Activated T-helper 1 cell treated with anti-CD3 and anti-CD28 coated beads, Interleukin-2, amount 50 U/mL, for 16 hours (primary cell): ENCODE measurements at places on chromosomes 2 and 18.

DNA sequence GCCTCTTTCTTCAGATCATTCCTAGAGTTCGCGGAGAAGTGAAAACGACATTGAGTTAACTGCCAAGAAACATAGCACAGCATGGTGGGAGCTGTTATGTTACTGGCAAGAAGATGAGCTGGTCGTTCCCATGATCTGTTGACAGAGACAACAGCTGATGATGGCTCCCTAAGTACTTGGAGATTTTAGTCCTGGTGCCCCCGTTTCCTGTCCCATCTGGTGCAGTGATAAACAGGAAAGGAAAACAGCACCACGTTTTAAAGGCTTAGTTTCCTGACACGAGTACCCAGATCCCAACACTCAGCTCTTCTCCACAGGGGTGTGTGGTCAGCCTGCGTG, 56.4 kb upstream of the KCNG2 start:
- no peak for DNase-seq

GRCh38 chr18:43789234-43790000, 512.1 kb upstream of the SYT4 start:
- no peak for DNase-seq

- DNase-seq: no peak
These were observed 17.2 kb upstream of the MAL start for GRCh38 chr2:95008306-95008705.

DNA sequence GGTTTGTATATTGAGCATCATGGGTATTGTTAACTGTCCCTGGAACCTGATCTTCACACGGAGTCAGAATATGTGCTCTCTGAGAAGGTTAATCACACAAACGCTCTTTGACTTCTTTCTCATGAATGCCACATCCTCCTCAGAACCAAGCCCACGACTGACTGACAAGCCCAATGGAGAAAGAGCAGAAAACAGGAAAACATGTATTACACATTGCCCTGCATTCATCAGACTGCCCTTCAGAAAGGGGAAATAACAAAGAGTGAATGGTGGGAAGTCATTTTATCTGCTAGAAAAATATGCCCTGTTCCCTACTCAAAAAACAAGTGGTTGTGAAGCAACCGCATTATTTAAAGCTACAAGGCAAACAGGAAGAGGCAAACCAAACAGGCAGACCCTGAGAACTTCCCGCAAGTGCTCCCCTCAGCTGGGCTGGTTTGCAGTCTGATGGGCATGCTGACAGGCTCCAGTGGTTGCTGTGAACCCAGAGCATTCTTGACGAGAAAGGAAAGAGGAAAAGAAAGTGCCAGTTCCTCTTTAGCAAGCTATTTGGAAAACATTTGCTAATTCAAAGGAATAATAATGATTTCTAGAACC, 172.9 kb upstream of the SETBP1 start:
- no peak for DNase-seq

GRCh38 chr2:217419055-217419671, 559.3 kb upstream of the TNP1 start:
- DNase-seq: no peak

DNA sequence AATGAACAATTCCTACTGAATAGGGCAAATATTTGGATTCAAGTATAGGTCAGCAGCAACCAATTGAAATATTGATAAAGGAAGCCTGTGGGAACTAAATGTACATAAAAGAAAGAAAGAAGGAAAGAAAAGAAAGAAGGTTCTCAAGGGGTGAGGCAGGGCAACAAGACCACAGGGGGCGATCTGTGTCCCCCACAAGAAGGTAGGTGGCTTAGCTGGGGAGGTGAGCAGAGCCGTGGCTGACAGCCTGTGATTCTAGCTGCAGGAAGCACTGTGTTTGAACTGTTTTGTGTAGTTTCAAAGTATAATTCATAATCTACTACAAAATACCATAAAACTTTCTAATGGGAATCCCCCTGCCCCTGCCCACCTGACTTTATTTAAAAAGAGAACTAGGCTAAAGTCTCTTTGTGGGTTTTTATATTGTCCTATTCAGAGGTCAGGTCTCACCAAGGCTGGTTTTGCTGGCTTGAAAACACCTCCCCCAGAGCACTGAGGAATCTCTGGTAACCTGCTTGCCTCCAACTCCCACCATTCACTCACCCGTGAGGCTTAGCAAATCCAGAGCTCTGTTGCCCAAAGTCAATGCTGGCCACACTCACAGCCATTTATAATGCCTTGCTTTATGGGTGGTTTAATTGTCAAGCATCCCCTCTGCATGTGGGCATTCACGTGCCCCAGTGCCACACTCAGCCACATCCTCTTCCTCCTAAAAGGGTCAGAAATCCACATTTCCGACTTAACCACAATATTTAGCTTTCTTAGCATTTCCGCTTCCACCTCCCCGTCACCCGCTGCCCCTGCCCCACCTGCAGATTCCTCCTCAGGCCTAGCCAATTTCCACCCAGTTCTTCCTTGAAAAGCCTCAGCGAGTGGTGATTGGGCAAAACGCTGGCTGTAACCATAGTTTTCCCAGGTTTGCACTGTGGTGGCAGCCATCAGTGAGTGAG, 36.4 kb upstream of the LMAN1 start:
- DNase-seq: no peak

- DNase-seq: no peak
These were observed 131.9 kb downstream of the GLI2 start for GRCh38 chr2:120867290-120868241.

- no peak for DNase-seq
These were observed 34.2 kb downstream of the VWA3B start for GRCh38 chr2:98121149-98121548.

GRCh38 chr2:128292599-128293425, 25.9 kb downstream of the HS6ST1 start:
- DNase-seq: no peak

- DNase-seq: no peak
These were observed 94.4 kb downstream of the MGAT5 start for GRCh38 chr2:134348239-134348638.

DNA sequence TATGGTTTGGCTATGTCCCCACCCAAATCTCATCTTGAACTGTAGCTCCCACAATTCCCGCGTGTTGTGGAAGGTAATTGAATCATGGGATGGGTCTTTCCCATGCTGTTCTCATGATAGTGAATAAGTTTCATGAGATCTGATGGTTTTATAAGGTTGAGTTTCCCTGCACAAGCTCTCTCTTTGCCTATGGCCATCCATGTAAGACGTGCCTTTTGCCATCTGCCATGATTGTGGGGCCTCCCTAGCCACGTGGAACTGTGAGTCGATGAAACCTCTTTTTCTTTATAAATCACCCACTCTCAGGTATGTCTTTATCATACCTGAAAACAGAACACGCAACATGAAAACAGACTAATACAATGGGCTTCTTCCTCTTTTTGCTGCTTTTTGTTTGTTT, 11.2 kb upstream of the C1D start:
- no peak for DNase-seq

DNA sequence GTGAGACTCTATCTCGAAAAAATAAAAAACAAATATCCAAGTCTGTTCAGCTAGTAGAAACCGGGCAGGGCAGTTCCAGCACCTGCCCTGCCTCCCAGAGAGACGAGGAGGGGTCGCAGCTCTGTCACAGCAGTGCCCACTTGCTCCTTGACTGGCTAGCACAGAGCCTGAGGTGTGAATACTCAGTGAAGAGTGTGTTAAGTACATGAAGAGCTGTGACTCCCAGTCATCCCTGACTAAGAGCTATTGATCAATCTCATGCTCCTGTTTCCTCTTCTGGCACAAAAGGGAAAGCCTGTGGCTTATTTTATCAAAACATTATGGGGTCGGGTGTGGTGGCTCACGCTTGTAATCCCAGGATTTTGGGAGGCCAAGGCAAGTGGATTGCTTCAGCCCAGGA, 83.0 kb upstream of the FZD7 start:
- DNase-seq: no peak

GRCh38 chr2:207892716-207893402, 123.2 kb upstream of the FZD5 start:
- no peak for DNase-seq

DNA sequence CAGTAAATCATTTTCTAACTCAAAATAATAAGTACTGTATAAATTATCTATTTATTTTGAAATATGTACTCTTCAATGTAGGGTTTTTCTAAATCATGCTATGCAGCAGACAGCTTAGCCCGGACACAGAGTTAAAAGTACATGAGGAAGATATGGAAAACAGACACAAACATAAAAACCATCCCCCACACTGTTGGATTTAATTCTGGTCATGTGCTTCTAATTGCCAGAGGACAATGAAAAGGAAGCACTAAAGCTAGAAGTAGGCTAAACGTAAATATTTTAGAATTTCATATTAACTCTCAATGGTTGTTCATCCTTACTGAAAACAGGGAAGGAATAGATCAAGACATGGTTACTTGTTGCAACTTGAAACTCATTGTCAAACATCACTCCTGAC, 420.7 kb downstream of the ERBB4 start:
- no peak for DNase-seq
